ENCODE measurements at places on chromosomes 12 and 14.

- peak; percentile 76 for DNase-seq
- peak overlapping the region; percentile 42 for H3K4me3 ChIP-seq
- H3K4me1 ChIP-seq: peaks cover 36% of the 10 kb centered on the region
- H3K36me3 ChIP-seq: peaks cover 12% of the 10 kb centered on the region
Measured at GRCh38 chr12:48996794-48997718, 2.1 kb downstream of the DDN start.

GRCh38 chr12:40942326-40942725 is 245.8 kb upstream of the PDZRN4 start:
- no peak overlapping the region for H3K4me3 ChIP-seq
- H3K36me3 ChIP-seq: no peaks in the 10 kb centered on the region
- no peaks in the 10 kb centered on the region for H3K4me1 ChIP-seq
- DNase-seq: no peak
- no peak overlapping the region for H3K27ac ChIP-seq
- peaks cover 2% of the 10 kb centered on the region for H3K27me3 ChIP-seq

- H3K27me3 ChIP-seq: no peaks in the 10 kb centered on the region
- no peak overlapping the region for H3K4me3 ChIP-seq
- H3K27ac ChIP-seq: no peak overlapping the region
- H3K4me1 ChIP-seq: no peaks in the 10 kb centered on the region
- H3K36me3 ChIP-seq: no peaks in the 10 kb centered on the region
Measured at GRCh38 chr12:126644236-126645020, 1579.2 kb downstream of the AACS start.

- no peak overlapping the region for H3K27ac ChIP-seq
- no peaks in the 10 kb centered on the region for H3K36me3 ChIP-seq
- DNase-seq: no peak
Measured at GRCh38 chr12:83763425-83763824, 1076.7 kb downstream of the TMTC2 start.

DNA sequence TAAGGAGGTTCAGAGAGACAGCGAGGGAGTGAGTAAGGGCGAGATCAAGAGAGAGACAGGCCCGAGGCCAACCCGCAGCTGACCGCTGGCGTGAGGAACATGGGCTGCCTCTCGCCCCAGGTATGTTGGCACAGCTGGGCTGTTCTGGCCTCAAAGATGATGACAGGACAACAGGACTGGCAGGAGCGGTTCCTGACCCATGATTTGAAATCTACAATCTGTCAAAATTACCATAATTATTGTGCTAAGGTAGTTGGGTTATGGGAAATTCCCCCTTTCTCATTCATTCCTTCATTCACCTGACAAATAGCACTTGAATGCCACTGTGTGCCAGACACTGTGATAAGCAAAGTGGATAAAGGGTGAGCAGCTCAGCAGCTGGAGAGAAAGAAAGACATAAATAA is 5.1 kb upstream of the ENDOU start:
- H3K36me3 ChIP-seq: no peaks in the 10 kb centered on the region
- no peak overlapping the region for H3K27ac ChIP-seq
- H3K4me1 ChIP-seq: peaks cover 12% of the 10 kb centered on the region
- no peaks in the 10 kb centered on the region for H3K27me3 ChIP-seq
- H3K4me3 ChIP-seq: no peak overlapping the region

DNA sequence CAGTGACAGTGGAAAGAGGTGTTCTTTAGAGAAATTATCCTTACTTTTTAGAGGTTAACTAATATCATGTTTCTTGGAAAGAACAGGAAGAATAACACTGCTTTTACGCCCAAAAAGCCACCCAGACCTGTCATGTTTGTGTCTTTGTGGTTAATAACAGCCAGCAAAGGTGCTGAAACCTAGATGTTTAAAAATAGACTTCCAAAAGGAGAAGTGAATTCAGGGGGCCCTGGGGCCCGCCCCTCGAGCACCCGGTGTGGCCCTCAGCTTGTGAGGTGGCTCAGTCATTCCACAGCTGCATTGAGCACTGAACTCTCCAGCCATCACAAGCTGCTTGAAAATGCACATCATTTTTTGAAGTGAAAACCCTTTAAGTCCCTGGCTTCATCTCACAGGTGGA is 20.8 kb upstream of the AMN start:
- peak overlapping the region; percentile 3 for H3K4me3 ChIP-seq
- DNase-seq: no peak
- H3K27ac ChIP-seq: peak overlapping the region; percentile 82
- peaks cover 34% of the 10 kb centered on the region for H3K4me1 ChIP-seq

Data from activated naive CD8-positive, alpha-beta T cell treated with anti-CD3 and anti-CD28 coated beads, Interleukin-2, amount 50 U/mL, for 24 hours (primary cell).